Urinary bladder (tissue), 4 donors: ENCODE measurements at places on chromosomes 1 and 21. TPM values are rescaled to one million over a fixed set of nuclear protein-coding genes. Genes with fewer than 3 reads are reported as not detected.

GRCh38 chr1:19352839-19353238 is 40.7 kb downstream of the SLC66A1 start:
- no peak for DNase-seq

PLPPR4 gene
- 23.8 TPM for total RNA-seq

- DNase-seq: no peak
Measured at GRCh38 chr1:40694353-40694874, 2.9 kb downstream of the NFYC start.

DNA sequence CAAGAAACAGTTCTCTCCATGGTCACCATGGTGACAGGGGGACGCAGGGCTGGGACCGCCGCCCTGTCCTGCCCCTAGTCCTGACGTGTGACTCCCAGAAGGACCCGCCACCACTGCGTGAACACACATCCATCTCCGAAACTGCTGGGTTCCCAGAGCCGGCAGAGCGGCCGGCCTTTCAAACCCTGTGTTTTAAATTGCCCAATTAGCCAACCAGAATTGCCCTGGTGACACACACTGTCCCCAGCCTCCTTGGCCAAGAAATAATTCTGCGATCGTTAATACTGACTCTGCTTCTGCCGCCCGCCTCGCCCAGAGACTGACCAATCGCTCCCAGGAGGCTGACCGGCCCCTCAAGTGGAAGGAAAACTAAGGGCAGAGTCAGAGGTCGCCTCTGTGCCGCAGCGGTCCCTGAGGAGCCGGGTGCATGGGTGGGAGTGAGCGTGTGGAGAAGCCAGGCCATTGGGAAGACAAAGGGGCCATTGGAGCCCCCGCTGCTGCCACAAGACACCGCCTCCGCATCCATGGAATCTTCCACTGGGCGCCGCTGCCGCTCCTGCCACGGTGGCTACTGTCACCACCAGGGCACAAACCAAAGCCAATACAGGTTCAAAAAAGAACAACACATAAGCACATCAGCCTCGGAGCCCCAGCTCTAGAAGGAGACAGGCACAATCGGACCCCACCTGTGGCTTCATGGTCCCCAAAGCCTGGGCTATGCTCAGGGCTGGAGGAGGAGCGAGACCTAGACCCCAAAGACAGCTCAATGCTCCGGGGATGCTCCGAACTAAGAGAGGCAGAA is 273.2 kb downstream of the NPHP4 start:
- DNase-seq: no peak

SV2A gene
- total RNA-seq: 5.5 TPM

- no peak for DNase-seq
Measured at GRCh38 chr1:30648408-30649000, 74.9 kb downstream of the MATN1 start.

DNA sequence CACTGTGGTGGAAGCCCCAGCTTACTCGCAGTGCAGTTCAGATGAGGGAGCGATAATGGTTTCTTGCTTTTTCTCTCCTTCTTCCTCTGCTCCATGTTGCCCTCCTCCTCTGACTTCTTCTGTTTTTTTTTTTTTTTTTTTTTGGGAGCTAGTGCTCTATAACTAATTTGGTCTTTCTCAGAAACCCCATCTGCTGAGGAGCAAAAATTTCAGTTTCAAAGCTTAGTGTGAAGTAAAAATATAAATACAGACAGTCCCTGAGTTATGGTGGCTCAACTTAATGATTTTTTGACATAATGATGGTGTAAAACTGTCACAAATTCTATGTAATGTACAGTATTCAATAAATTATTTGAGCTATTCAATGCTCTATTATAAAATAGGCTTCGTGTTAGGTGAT is 120.7 kb downstream of the TBX19 start:
- no peak for DNase-seq

DNA sequence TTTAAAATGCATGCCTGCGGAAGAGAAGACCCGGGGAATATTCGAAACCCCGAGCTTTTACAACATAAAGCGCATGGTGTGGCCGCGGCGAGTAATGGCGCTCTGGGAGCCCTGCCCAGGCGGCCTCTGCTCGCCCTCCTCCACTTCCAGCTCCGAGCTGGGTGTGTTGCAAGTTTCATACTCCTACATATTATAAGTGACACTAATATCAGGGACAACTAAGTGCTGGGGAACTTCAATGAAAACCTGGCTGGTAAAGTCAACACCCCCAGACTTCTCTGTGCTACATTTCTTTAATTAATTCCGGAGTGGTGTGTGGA is 11.8 kb downstream of the SIM2 start:
- DNase-seq: no peak

PGLYRP4 gene
- not detected for total RNA-seq

GRCh38 chr1:171817511-171818265 is 23.6 kb upstream of the DNM3 start:
- DNase-seq: no peak

OR2T11 gene
- total RNA-seq: not detected

FGR gene
- total RNA-seq: 3.4 TPM

GRCh38 chr1:240151136-240151735 is 59.6 kb downstream of the FMN2 start:
- no peak for DNase-seq

GRCh38 chr21:44896561-44897286 is 23.2 kb upstream of the PTTG1IP start:
- no peak for DNase-seq

DIO1 gene
- not detected for total RNA-seq
